ENCODE measurements at places on chromosomes 1 and 21. TPM values are rescaled to one million over a fixed set of nuclear protein-coding genes. Genes with fewer than 3 reads are reported as not detected.

DNA sequence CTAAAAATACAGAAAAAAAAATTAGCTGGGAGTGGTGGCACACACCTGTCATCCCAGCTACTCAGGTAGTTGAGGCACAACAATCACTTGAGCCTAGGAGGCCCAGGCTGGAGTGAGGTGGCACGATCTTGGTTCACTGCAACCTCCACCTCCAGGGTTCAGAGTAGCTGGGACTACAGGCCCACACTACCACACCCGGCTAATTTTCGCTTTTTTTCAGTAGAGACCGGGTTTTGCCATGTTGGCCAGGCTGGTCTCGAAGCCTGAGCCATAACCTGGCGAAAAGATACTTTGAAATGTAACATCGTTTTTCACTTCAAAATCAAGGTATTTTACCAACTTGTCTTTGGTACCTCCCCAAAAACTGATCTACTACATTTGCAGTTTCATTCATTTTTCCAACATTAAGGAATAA, 6.1 kb downstream of the GAS5 start:
- no peak for DNase-seq

DNA sequence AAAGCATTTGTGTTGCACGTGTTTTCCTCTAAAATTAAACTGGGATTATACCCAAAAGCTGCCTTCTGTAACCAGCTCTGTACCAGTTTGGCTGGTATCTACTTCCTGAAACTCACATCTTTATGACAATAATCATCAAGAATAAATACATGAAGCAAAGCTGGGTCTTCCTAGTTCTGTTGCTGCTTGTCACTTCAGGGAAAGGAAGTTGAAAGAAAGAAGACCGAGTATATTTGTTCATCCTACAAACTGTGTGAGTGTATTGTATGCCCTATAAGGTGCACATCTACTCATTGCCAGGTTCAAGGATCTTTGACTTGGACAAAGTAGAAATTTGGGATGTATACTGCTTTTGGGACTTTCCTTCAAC, 29.1 kb upstream of the IFNGR2 start:
- no peak for DNase-seq

- DNase-seq, result no peak
Measured at GRCh38 chr1:173508541-173508940, 31.4 kb downstream of the PRDX6 start.

DNA sequence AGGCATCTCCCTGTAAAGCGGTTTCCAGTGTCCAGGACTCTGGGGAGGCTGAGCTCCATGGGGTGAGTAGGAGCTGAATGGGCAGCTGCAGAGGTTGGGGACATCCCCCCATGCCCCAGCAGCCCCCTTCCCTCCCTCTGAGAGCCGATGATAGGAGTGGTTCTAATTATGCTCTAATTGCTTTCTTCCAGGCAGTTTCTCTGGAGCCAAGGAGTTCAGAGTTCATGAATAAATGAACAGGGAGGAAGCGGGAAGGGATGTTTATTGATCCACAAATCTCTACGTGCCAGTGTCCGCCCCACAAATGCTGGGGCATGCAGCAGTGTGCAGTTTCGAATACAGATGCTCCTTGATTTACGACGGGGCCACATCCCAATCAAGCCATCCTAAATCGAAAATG, 15.6 kb downstream of the NKAIN1 start:
- DNase-seq, result no peak

DNA sequence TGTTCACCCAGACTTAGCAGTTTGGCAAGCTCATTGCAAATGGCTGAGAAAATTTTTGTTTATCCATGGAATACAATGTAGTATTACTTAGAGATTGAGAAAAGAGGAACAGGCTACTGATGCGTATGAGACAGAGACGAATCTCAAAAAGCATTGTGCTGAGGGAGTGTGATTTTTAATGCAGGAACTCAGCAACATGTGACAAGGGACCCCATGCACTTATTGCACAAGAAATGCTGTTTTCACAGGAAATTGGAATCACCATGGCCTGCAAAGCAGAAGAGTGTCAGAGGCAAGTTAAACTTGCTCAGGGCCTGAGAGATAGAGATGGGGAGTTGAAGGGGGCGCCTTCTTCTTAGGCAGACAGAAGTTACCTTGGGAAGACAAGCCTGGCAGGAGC, 32.6 kb upstream of the TLR5 start:
- no peak for DNase-seq

DNA sequence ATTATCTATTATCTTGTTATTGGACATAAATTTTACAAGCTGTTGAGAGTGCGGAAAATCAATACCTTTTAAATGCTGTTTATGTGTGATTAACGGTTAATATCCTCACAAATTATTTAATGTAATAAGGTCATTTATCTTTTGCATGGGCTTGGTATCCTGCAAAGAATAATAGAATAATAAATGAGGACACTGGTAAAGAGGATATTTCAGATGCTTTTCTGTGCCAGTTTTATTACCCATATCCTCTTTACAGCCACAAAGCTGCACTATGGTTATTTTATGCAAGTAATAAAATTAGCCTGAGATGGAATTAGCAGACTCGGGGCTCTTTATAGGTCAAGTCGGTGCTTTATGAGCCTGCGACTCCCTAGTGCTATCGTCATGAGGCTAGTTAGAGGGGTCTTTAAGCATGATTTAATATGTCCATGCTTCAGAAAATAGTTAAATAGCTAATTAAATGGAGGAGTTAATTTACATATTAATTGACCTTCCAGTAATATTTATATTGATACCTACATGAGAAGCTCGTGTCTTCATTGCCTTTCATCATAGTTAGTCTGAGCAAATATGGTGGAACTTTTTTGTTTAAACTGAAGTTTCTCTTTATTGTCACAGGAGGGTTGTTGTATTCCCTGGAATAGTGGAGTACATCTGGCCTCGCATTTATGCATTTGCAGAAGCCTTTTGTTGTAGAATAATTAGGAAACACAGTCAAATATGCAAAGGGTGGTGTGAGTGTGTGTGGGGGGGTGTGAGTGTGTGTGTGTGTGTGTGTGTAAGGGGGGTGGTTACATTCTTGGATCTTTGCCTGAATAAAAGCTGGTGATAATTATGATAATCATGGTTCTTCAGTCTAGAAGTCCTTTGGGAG, 120.3 kb downstream of the ATG4C start:
- no peak for DNase-seq

DNA sequence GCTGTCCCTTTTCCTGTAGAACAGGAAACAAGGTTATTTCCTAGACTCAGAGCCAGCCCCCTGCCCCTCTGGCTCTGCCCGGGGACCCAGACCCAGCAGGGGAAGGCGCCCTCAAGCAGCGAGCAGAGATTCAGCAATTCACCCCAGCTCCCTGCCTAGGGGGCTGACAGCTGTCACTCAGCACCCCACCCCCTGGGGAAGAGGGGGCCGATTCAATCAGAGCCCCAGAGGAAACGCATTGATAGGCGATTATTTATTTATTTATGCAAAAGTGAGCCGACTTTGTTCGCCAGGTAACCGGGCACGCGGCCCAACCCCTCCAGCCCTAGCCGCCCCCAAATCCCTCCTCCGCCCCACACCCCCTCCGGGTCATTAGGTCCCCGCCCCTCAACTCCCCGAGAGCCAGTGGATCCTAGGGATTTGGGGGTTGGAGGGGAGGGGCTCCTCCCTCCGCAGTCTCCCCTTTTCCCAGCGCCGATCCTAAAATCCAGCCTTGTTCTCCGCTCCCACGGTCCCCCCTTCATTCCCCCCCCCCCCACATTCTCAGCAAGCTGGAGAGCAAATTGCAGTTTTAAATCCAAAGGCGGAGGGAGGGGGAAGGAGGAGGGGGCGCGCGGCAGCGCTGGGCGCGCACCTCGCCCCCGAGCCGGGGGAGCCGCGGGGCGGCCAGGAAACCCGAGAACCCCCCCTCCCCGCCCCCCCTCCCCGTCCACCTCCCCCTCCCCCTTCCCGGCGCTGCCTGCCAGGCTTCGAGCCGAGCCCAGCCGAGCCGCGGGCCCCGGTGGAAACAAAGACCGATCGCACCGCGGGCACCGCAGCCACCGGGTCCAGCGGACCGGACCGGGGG, 1.3 kb downstream of the AHDC1 start:
- no peak for DNase-seq

Gene FCGR1A
- total RNA-seq, result not detected

DNA sequence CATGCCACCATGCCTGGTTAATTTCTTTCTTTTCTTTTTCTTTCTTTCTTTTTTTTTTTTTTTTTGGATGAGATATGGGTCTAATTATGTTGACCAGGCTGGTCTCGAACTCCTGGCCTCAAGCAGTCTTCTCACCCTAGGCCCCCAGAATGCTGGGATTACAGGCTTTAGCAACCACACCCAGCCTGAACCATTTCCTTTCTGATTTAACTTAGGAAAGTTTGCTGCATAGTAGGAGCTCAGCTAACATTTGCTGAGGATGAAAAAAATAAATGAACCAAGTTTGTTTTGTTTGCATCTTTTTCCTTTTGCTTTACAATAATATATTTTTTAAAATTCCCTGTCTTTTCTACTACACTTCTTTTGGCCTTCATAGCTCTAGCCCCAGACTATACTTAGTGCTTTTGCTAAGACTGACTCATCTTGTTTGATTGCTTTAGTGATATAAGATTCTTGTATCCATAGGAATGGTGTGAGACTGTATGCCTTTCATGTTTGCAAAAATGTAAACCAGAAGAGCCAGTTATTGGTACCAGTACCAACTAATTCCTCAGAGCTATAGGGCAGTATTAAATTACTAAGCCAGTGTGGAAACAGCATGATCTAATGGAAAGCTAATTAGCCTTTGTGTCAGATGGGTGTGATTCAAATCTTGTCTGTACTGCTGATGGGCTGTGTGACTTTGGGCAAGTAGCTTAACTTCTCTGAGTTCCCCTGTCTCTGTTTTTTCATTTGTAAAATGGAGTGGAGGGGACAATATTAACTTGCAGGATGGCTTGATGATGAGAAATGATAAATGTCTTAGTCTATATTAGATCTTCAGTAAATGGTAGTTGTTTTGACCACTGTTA, 66.9 kb downstream of the NFIA start:
- no peak for DNase-seq

GRCh38 chr21:37642493-37642892, 273.8 kb downstream of the KCNJ6 start:
- no peak for DNase-seq

Gene HSPB7
- total RNA-seq, result 0.45 TPM

- no peak for DNase-seq
Measured at GRCh38 chr21:39098696-39099200, 84.5 kb downstream of the PSMG1 start.

- no peak for DNase-seq
Measured at GRCh38 chr1:217311766-217312165, 319.1 kb downstream of the GPATCH2 start.

Gene CA14
- 1.2 TPM for total RNA-seq

- no peak for DNase-seq
Measured at GRCh38 chr1:205422993-205423642, 1.3 kb upstream of the LEMD1 start.

GRCh38 chr1:10599194-10599861, 124.6 kb downstream of the PEX14 start:
- peak; percentile 91 for DNase-seq

GRCh38 chr1:11920239-11920903, 5.9 kb downstream of the KIAA2013 start:
- peak; percentile 38 for DNase-seq

GRCh38 chr1:111719135-111719534, 20.1 kb downstream of the INKA2 start:
- DNase-seq, result no peak

DNA sequence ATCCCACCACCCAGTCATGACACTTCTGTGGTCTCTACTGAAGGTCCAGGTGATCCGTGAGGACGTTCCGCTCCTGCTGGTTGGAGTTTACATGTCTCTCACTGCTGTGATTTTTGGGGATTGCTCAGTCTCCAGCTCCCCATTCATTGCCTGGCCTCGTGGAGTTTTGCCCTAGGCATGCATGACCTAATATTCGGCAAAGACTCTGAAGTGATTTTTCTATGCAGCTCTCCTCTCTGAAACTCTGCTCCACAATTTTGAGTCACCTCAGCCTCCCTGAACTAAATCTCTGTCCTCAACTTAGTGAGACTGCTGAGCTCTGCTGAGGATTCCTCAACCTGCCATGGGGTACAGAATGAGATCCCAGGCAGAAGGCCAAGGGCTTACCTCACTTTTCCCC, 174.4 kb upstream of the FGGY start:
- DNase-seq, result no peak

Gene ST6GALNAC5
- 0.19 TPM for total RNA-seq

DNA sequence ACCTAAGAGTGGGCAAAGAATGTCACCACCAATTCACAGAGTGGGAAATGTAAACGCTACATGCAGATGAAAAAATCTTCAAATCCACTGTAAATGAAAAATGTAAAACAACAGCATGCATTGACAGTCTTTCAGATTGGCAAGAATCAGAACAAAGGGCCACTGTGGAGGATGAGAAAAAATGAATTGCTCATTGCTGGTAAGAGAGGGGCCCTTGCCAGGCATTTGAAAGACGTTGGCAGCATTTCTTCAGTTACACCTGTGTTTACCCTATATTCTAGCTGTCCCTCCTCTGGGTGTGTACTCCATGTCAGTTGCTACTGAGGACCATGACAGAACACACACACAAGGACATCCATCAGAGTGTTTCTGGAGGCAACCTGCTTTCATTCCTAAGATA, 25.8 kb upstream of the AADACL3 start:
- no peak for DNase-seq

DNA sequence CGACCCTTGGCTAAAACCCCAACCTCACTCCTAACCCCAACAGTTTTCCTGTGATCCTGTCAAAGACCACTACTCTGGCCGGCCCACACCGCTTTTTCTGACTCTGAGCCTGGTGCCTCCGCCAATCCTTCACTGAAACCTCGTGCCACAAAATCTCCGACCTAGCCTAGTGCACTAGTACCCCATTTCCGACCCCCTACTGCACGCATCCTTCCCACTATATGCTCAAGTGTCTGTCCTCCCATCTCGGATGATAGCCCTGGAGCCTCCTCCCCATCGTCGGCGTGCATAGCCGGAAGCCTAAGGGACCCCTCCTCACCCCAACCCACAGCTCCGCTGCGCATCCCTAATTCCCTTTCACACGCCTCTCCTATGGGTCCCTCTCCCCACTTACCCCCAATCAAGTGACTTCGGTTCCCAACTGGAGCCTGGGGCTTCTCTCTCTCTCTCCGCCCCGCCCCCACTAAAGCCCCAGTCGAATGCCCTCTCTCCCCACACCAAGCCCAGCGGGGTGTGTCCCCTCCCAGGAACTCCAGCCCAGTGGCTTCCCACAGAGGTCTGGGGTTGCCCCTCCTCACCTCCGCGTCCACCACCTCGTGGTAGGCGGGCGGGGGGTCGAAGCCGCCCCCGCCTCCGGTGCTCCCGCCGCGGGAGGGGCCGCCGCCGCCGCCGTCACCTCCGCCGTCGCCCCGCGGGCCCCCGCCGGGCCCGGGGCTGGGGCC, 791 bp downstream of the USP24 start:
- DNase-seq, result no peak

GRCh38 chr1:112904831-112905261, 51.1 kb downstream of the SLC16A1 start:
- no peak for DNase-seq

DNA sequence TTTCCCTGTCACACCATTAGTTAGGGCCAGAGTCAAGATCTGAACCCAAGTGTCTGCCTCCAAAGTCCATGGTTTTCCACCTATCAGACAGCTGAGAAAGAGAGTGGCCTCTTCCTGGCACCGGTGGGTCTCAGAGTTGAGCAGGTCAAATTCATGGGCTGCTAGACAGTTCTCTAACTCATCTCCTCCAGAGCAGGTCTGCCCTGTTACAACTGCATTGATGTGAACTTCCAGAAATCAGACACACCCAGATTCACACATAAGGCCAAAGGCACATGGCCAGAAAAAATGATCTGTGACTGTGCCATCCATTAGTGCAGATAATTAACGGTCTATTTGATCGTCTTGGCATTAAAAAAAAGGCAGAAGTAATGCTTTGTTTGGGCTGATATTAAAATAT, 17.5 kb downstream of the SMIM12 start:
- DNase-seq, result no peak

Data from astrocyte (in vitro differentiated cells and primary cell).